ENCODE measurements at places on chromosomes 3 and 15. TPM values are rescaled to one million over a fixed set of nuclear protein-coding genes. Genes with fewer than 3 reads are reported as not detected.

DNA sequence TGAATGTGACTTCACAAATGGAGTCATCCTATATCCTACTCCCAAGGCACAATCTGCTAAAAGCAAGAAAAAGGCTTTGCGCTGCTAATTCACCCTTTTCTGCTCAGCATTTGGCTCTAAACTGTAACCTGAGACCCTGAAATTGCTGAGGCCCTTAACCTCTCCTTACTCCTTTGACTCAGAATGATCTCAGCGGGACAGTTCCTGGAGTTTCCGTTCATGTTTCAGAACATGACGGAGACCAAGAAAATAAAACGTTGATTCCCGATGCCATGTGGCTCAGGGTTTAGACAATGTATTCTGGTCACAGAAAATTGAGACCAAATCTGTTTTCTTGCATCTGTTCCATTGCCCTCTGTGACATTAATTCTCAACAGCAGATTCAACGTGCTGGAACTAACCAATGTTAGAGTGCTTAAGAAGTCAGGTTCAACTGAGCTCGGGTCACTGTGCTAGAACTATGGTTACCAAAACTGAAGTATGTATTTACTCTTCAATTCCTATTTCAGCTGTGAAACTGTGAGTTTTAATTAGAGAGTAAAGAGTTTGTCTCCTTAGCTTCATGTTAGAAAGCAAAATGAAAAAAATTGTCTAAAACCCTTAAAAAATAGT, 45.4 kb upstream of the TMC3 start:
- H3K4me1 ChIP-seq = no peaks in the 10 kb centered on the region
- no peaks in the 10 kb centered on the region for H3K27me3 ChIP-seq
- DNase-seq = peak; percentile 28
- H3K36me3 ChIP-seq = no peaks in the 10 kb centered on the region
- H3K27ac ChIP-seq = no peak overlapping the region

- H3K4me1 ChIP-seq = no peaks in the 10 kb centered on the region
- no peaks in the 10 kb centered on the region for H3K36me3 ChIP-seq
- H3K27ac ChIP-seq = no peak overlapping the region
- no peaks in the 10 kb centered on the region for H3K27me3 ChIP-seq
Observed at GRCh38 chr3:52791366-52791765, 3.2 kb upstream of the ITIH3 start.

- peaks cover 57% of the 10 kb centered on the region for H3K4me1 ChIP-seq
- H3K27me3 ChIP-seq = peaks cover 33% of the 10 kb centered on the region
- H3K4me3 ChIP-seq = no peak overlapping the region
- DNase-seq = no peak
Observed at GRCh38 chr3:159861369-159861987, 127.2 kb upstream of the IL12A start.

GRCh38 chr3:124887177-124887931, at the start of gene ITGB5:
Gene ITGB5 (minus strand): TSS chr3:124887365. CDS start chr3:124887000, 365 bp downstream.
- H3K4me3 ChIP-seq = peak within 1 kb of the TSS; percentile 68
- H3K36me3 ChIP-seq = no peaks in the 10 kb centered on the region
- H3K27me3 ChIP-seq = no peaks in the 10 kb centered on the region
- peak within 1 kb of the TSS; percentile 99 for H3K27ac ChIP-seq
- peaks cover 15% of the 10 kb centered on the region for H3K4me1 ChIP-seq

DNA sequence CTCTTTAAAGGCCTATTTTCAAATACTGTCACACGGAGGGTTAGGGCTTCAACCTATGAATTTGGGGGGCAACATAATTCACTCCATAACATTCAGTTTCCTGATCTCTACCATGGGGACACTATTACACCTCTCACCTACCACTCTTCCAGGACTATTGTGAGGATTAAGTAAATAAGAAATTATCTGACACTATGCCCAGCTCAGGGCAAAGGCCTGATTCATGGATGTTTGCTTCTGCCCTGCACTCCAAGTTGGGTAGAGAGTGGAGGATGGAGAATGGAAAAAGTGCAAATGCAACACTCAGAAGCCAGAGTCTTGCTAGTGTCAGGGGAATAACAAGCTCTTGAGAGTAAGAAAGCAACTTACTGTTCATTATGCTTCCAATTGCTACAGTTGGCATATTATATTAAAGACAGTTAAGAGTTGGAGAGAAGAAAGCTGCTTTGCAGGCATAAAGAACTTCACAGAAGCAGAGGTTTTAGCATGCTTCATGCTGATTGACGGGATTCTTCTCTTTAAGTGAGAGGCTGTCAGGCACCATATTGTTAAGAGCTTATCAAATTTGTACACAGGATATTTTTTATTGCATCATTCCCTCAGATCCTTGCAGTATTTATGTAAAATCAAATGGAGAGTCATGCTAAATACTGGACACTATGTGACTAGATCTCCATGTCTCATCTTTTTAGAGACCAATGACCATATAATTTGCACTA, 375.3 kb downstream of the VPS13C start:
- H3K27me3 ChIP-seq = no peaks in the 10 kb centered on the region
- H3K4me3 ChIP-seq = no peak overlapping the region
- H3K36me3 ChIP-seq = no peaks in the 10 kb centered on the region
- H3K4me1 ChIP-seq = no peaks in the 10 kb centered on the region

- H3K36me3 ChIP-seq = peaks cover 4% of the 10 kb centered on the region
- no peaks in the 10 kb centered on the region for H3K4me1 ChIP-seq
- no peak overlapping the region for H3K4me3 ChIP-seq
- H3K27ac ChIP-seq = no peak overlapping the region
Observed at GRCh38 chr3:129032716-129033115, 27.9 kb upstream of the GP9 start.

GRCh38 chr15:58267051-58267450, 128.9 kb downstream of the AQP9 start:
- no peak for DNase-seq
- no peak overlapping the region for H3K4me3 ChIP-seq
- H3K36me3 ChIP-seq = no peaks in the 10 kb centered on the region
- H3K27me3 ChIP-seq = no peaks in the 10 kb centered on the region
- H3K4me1 ChIP-seq = no peaks in the 10 kb centered on the region

DNA sequence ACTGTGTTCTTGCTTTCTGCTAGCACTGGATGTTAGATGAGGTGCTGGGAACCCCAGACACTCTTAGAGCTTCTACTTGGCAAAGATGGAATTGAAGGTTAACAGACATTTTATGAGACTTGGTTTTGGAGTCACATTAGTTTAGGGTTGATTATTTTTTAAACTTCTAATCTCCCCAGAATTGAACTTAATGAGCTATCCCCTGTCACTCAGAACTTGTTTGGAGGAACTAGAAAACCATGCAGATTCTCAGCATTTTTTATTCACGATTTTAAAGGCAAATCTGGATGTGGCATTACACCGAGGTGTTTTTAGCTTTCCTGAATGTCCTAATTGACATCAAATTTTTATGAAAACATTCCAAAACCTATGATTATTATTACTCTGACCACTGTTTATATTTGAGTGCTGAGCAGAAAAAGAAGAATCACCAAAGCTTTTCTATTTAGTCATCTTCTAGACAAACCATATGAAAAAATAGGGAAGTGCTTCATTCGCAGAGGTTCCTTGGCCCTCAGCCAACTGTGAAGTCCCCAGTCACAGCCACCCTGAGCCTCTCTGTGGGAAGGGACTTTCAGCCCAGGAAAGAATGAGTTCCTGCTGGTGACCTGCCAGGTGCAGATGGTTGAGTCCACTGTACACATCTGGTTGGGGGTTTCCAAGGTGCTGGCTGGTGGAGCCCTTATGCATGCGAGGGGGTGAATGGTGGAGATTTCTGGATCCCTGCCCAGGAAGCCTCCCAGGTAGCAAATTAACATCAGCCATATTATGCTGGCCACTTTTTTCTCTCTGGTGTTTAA, 196.0 kb upstream of the TOPAZ1 start:
- H3K27ac ChIP-seq = no peak overlapping the region
- peak; percentile 37 for DNase-seq
- H3K36me3 ChIP-seq = no peaks in the 10 kb centered on the region

DNA sequence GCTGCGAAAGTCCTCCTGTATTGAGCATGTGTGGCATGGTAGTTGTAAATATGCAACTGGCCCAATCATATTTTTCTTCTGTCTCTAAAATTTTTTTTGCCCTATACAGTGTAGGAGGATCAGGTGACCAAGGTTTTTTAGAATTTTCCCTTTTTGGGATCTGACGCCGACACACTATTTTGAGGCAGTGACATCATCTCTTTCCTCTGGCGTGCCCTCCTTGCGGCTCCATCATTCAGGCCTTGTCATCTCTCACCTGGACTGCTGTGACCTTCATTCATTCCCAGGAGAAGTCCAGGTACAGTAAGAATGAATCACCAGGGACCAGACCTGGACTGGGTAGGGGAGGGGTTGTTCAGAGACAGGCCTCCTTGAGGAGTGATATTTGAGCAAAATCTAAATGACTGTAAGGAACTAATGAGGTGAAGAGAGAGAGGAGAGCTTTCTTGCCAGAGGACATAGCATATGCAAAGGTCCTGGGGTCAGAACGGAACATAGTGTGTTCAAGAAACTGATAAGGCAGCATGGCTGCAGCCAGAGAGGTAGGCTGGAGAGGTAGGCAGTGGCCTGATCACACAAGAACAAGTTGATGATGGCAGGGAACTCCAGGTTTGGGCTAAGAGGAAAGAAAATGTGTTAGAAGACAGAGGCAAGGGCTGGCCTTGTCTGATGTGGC, 38.7 kb downstream of the ARNT2 start:
- no peaks in the 10 kb centered on the region for H3K27me3 ChIP-seq
- H3K36me3 ChIP-seq = no peaks in the 10 kb centered on the region
- H3K27ac ChIP-seq = no peak overlapping the region
- no peak for DNase-seq
- no peaks in the 10 kb centered on the region for H3K4me1 ChIP-seq
- H3K4me3 ChIP-seq = no peak overlapping the region

- no peaks in the 10 kb centered on the region for H3K36me3 ChIP-seq
- H3K27ac ChIP-seq = no peak overlapping the region
- no peaks in the 10 kb centered on the region for H3K4me1 ChIP-seq
- H3K27me3 ChIP-seq = no peaks in the 10 kb centered on the region
Observed at GRCh38 chr3:113966172-113966571, 18.4 kb downstream of the ZDHHC23 start.

DNA sequence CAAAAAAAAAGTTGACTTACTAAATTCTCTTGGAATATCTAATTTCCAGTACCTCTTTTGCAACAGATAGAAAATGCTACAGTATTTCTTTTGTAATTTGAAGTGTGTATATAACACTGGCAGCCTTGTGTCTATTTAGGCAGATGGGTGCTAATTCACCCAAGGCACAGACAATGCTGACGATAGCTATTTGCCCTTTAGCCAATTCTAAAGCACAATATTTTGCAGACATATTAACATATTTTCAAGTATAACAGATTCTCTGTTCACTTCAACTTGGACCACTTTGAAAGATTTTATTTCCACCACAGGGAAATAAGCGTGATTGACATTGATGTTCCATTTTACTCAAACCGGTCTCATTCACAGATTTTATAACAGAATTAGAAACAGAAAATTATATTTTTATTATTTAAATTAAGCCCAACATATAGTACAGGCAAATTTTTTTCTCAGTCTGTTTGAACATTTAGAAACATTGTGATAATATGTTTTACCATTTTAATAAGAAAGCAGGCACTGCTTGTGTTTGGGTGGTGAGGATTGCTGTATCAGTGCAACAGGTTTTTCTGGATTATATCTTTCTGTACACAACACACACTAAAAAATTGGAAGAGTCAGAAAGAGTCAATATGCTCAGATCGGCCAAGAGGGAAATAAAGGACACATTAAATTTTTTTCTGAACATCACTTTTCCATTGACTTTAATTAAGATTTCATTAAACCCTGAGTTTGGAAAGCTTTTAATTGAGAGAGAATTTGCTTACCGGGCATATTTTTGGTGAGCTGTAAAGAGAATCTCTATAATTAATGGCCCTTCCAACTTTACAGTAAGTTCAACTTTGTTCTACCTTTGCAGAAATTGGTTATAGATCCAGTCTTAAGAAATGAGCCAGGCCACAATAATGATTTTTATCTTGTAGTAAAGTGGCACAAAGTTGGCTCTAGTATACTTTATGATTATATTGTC, 327.3 kb upstream of the NR2F2 start:
- no peaks in the 10 kb centered on the region for H3K36me3 ChIP-seq
- H3K4me3 ChIP-seq = no peak overlapping the region
- H3K4me1 ChIP-seq = no peaks in the 10 kb centered on the region
- H3K27ac ChIP-seq = no peak overlapping the region

- H3K36me3 ChIP-seq = no peaks in the 10 kb centered on the region
- no peaks in the 10 kb centered on the region for H3K27me3 ChIP-seq
- no peaks in the 10 kb centered on the region for H3K4me1 ChIP-seq
- no peak overlapping the region for H3K4me3 ChIP-seq
- no peak overlapping the region for H3K27ac ChIP-seq
Observed at GRCh38 chr15:29324746-29325145, 55.1 kb upstream of the NSMCE3 start.

- no peaks in the 10 kb centered on the region for H3K36me3 ChIP-seq
- H3K4me3 ChIP-seq = no peak overlapping the region
- H3K4me1 ChIP-seq = peaks cover 10% of the 10 kb centered on the region
Observed at GRCh38 chr3:20074226-20075063, 34.2 kb downstream of the KAT2B start.

CPNE9 gene
- total RNA-seq = 0.34 TPM

GOLGA6L7 gene
- not detected for total RNA-seq

ENTPD3 gene
- total RNA-seq = 6.1 TPM

Measured in lung (tissue), 17 donors.